Cardiac septum (tissue), 1 donor: ENCODE measurements at places on chromosomes 6 and 20.

GRCh38 chr20:32810941-32811340 lies 8.8 kb upstream of the MAPRE1 start:
- no peak for DNase-seq

DNA sequence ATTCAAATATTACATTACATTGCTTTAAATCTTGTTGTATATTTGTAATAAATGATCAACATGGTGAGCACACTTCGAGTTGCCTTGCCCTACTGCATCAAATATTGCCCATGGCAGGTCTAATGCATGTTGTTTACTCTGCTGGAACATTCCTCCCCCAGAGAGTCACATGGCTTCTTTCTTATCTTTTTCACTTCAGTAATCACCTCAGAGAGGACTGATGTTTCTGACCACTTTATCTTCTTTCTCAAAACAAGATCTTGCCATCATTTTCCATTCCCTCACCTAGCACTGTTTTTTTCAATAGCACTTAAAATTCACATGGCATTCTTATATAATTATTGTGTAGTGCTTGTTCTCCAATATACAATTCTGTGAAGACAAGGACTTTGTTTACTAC lies 243.5 kb upstream of the THEMIS start:
- no peak for DNase-seq

DNA sequence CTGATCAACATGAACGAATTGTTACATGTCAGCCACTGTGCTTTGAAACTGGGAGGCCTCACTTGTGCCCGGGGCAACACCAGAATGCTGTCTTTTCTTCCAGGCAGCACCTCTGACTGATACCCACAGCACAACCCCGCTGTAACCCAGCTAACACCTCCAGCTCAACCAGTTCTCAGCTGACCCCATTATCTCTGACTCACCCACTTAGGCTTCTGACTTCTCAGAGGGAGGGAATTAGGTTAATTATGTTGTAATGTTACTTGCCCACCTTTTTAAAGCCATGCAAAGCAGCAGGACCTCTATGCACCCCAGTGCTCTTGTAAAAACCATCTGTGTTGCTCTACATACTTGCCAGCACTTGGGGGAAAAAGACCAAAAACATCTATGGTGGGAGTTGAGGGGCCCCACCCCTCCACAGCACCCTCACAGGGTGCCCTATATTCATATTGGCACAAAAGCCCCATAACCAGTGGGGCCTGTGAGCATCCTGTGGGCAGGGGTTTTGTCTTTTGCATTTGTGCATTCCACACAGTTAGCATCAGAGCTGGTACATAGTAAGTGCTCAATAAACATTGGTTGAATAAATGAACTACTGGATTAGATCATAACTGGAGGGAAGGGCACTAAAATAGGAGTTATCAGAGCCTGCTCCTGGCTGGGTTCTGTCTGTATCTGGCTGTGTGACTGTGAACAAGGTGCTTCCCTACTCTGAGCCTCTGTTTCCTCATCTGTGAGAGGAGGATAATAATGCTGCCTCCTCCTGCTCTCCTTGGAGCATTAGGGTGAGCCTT lies 22.3 kb downstream of the BNIP5 start:
- no peak for DNase-seq

DNA sequence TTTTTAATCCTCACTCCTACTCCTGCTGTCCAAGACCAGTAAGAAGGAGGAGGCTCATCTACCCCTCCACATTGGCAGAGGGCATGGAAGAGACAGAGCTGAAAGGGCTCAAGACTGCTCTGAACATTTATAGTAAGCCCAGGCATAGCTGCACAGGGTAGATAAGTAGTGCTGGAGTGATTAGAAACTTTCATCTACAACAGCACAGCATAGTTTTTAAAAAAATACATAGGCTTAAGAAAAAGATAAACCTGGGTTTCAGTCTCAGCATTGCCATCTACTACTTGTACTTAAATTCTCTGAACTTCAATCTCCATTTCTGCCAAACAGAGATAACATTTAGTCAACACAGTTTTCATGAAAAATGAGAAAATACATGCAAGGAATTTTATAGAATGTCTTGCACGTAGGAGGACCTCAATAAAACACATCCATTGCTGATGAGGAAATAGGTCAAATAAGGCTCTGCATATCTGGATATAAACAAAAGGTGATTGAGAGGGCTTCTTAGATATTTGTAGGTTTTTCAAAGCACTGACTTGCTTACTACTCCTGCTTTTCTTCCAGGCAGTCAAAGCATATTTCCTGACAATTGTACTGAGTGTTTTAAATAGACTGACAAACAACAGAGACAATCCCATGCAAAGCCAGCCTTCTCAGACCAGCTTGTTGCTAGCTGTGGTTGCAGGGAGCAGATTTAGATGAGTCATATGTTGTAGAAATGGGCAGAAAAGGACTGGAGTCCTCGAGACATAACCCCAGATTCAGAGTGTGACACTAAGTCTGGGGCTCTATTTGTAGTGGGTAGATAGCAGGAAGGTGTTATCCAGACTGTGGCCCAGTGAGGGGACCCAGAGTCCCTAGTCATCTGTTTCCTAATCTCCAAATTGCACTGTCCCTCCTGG lies 107.4 kb upstream of the TAB2 start:
- DNase-seq, result no peak

GRCh38 chr20:23637282-23638221 lies at the start of gene CST3:
CST3 (minus strand) TSS chr20:23637955; CDS start chr20:23637862, 93 bp downstream.
- peak; percentile 94 for DNase-seq

- DNase-seq, result no peak
These were observed 3.1 kb upstream of the TLDC2 start for GRCh38 chr20:36872852-36873251.

- no peak for DNase-seq
These were observed 155.8 kb upstream of the GGTLC1 start for GRCh38 chr20:24144371-24144770.

DNA sequence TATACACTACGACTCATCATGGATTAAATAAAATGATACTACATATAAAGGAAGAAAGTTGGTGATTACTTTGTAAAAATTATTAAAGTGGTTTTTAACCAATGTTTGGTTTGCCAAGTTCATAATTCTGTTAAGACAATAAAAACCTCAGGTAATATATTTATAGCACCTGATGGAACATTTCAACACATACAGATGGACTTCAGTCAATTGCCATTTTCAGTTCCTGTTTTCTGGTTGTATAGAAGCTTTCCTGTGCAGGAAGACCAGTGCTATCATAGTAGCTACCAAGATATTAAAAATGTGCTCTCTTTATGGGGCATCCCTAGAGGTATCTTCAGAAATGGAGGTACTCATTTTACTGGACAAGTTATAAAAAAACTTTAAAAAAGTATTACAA lies 1686.4 kb downstream of the GRIK2 start:
- DNase-seq, result no peak

DNA sequence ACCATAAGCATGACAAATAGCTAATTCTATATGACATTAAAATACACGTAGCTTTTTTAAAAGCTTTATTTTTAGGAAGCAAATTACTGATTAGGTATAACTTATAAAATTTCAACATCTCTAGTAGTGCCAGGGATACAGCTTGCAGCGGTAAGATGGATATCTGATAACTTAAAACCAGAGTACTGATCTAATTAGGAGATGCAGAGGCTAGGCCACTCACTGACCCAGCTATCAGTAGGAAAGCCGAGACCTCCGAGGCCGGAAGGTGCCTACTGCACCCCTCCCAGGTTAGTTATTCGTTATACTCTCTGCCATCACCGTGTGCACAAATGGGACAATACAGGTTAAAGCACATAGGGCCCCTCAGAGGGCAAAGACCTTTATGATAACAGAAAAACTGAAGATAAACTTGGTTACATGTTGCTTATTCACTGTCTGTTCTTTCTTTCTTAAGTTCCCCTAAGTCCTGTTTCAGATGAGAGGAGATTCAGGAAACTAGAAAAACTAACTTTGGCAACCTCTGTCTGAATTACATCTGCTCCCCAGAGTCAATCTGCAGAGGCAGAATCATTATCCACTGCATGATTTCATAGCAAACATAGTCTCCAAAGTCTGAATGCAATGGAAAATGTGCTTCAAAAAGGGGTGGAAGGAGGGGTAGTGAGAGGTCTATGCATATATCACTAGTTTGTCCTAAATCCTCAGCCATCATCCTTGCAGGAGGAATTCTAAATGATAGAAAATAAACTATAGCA lies 60.8 kb downstream of the RIPOR2 start:
- DNase-seq, result no peak

DNA sequence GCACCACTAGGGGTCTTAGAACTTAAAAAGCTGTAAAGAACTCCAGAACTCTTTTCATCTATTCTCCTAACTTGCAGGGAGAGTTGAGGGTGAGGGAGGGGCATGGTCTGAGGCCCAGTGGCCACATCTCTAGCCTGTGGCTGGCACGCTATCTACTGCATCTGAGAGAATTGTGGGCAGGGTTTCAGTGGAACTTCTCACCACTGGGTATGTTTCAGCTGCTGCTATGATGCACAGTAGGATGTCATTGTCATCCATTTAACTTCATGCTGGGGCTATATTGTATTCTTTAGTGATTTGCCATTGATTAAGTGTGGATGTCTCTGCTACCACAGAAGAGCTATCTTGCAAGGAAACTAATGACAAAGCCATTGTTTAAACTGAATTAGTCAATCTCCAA lies 4.5 kb downstream of the TMEM14A start:
- no peak for DNase-seq

- no peak for DNase-seq
These were observed 504.3 kb upstream of the MARCKS start for GRCh38 chr6:113352831-113353230.

DNA sequence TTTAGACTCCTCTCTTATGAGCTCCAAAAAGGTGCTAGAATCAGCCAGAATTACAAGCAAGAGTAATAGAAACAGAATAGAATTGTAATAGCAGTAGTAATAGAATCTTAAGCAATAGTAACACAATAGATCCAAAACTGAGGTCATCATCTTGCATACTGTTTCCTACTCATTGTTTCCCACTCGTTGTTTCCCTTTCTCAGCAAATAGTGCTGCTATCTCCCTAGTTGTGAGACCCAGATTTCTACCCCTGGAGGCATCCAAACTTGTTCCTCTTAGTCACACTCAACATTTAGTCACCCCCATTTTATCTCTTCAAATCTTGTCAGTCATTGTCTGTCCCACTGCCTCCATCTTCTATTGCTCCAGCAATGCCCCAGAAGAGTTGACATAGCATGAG lies 356.9 kb upstream of the MARCKS start:
- DNase-seq, result no peak

GRCh38 chr20:44083220-44083933 lies 103.6 kb downstream of the JPH2 start:
- no peak for DNase-seq

DNA sequence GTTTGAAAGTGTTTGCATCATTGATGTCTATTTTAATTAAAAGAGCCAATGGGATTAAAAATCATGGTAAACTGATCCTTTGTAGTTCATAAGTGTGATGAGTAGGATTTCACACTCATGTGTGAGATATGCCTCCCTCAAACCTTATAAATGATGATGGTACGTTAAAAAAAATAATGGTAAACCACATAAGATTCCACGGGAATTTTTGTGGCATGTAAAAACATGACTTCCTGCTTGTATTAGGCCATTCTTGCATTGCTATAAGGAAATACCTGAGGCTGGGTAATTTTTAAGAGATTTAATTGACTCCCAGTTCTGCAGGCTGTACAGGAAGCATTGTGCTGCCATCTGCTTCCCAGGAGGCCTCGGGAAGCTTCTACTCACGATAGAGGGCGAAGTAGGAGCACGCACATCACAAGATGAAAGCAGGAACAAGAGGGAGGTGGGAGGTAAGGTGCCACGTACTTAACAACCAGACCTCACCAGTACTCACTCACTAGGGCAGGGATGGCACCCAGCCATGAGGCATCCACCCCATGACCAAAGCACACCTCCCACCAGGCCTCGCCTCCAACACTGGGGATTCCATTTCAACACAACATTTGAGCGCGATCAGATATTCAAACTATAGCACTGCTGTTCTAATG lies 187.6 kb upstream of the QKI start:
- DNase-seq, result no peak

DNA sequence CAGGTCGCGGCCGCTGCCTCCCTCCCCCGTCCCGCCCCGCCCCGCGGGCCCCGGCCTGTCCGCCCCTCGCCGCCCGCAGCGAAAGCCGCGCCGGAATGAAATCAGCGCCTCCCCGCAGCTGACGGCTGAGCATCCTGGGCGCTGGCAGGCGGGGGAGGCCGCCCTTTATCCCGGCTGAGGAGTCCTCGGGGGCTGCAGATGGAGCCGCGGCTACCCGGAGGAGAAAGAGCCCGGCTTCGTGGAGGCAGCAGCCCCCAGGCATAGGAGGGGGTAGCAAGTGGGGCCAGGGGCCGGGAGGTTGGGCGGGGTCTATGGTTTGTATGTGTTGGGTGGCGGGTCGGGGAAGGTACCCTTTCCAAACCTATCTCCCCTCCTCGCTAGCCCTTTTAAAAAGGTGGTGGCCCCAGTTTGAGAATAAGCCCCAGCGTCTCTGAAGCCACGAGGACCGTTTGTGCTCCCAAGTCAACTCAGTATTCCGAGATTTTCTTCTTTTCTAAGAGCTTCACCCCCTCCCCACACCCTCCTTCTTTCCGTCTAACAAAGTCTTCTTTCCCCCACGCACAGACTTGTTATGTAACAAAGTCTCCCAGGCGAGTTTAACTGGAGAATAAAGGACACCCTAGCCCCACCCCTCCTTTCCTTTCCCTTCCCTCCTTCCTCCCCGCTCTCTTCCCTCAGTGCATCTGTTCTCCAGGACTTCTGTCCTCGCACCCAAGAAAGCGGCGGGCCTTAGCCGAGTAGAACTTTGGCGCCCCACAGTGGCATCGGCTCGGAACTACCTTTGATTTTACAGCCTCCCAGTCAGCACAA lies 11.0 kb downstream of the POU3F2 start:
- peak; percentile 81 for DNase-seq

- peak; percentile 71 for DNase-seq
These were observed 51.2 kb upstream of the RANBP9 start for GRCh38 chr6:13762611-13763441.

DNA sequence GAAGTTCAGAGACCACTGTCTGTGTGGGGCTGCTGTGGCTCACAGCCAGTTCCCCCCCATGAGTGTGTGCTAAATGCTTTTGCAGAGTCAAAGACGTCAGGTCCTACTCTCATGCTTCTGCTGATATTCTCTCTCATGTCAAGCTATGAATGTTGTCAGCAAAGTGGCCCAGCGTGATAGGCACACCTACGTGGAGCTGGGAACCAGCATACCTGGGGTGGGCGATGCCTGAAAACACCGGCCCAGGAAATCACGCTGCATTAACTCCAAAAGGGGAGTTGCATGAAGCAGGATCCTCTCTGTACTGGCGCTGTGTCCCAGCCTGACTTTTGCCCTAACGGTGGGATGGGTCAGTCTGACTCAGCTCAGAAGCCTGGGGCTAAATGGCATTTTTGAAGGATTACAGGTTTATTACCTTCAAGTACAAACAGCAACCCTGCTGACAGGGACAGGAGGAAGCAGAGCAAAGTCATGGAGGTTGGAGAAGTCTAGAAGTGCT lies 9.0 kb upstream of the MRPS10 start:
- no peak for DNase-seq

- DNase-seq, result no peak
These were observed 7.7 kb downstream of the AMD1 start for GRCh38 chr6:110882274-110882619.

GRCh38 chr20:50408526-50409364 lies 101.4 kb upstream of the PTPN1 start:
- DNase-seq, result no peak

GRCh38 chr20:50891138-50891537 lies 40.1 kb downstream of the ADNP start:
- no peak for DNase-seq

GRCh38 chr6:6330407-6330806 lies 9.9 kb upstream of the F13A1 start:
- DNase-seq, result no peak
